Activated T-helper 17 cell treated with anti-CD3 and anti-CD28 coated beads, Interleukin-2, amount 50 U/mL, for 72 hours (primary cell): ENCODE measurements at places on chromosomes 5 and 9.

- peak; percentile 7 for ATAC-seq
These were observed 691 bp downstream of the DMXL1 start for GRCh38 chr5:119071561-119071995.

DNA sequence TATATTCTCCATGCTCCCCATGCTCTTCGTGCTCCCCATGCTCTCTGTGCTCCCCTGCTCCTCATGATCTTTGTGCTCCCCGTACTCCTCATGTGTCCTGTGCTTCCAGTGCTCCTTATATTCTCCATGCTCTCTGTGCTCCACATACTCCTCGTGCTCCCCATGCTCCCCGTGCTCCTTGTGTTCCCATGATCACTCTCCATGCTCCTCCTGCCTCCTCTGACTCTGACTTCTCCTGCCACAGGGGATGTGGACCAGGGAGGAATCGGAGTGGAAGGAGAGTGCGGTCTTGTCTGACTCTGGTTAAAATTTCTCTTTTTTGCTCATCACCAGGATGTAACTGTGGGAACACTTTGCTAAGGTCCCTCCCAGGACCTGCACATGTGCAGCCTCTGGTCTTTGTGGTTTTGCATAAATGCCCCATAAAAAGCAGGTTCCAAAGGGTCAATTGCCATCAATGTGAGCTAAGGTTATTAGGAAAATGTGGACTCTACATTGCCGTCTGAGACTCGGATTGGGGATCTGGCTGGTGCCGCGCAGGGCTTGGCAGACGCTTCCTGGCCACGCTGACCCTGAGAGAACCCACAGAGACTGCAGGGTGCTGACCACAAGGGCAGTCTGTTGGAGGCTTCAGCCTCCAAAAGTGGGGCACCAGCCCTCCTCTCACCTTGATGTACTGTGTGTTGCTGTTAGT, 52.5 kb downstream of the TRIP13 start:
- no peak for ATAC-seq

DNA sequence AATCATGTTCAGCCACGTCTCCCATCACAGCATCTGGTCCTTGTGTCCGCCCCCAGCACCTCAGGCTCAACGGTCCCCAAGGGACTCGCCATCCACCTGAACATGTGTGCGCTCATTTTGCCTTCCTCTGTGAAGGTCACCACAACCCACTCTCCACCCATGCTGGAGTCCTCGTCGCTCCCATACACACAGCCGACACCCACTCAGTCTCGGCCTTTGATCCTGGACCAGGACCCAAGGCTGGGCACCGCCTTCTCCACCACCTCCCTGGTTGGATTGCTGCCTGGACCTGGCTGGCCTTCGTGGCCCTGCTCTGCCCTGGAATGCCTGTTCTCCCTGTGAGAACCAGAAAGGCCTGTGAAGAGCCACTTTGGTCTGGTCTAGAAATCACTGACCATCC, 60.3 kb downstream of the UBE2QL1 start:
- no peak for ATAC-seq

GRCh38 chr5:137935190-137935589, 45.9 kb downstream of the PKD2L2 start:
- no peak for ATAC-seq

GRCh38 chr5:132296412-132297016, 2.3 kb downstream of the SLC22A4 start:
- no peak for ATAC-seq

DNA sequence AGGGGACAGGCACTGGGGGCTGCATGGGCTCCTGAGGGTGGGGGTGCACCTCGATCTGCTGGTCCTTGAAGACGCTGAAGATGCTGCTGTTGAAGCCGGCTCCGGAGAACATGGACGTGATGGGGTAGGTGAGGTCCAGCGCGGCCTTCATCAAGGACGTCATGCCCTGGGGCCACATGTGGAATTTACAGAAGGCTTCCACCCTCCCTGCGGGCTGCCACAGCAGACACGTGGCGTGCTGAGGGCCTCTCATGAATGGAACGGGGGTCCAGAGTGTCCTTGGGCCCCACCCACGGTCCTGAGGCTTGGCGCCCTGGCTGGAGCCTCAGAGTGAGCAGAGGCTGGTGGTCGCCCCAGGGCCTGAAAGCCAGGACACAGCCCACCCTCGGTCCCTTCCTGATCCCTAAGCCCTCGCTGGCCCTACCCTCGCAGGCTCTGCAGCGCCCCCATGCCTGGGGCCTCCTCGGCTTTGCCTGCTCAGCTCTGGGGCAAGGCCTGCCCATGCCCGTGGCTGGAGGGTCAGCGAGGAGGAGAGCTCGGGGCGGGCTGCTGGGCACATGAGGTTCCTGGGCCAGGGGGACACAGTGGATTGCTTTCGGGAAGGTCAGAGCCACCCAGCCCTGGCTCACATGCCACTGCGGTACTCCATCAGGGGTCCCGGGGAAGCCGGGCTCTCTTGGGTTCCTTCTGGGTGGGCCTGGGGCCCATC, 5.3 kb upstream of the NSMF start:
- no peak for ATAC-seq

DNA sequence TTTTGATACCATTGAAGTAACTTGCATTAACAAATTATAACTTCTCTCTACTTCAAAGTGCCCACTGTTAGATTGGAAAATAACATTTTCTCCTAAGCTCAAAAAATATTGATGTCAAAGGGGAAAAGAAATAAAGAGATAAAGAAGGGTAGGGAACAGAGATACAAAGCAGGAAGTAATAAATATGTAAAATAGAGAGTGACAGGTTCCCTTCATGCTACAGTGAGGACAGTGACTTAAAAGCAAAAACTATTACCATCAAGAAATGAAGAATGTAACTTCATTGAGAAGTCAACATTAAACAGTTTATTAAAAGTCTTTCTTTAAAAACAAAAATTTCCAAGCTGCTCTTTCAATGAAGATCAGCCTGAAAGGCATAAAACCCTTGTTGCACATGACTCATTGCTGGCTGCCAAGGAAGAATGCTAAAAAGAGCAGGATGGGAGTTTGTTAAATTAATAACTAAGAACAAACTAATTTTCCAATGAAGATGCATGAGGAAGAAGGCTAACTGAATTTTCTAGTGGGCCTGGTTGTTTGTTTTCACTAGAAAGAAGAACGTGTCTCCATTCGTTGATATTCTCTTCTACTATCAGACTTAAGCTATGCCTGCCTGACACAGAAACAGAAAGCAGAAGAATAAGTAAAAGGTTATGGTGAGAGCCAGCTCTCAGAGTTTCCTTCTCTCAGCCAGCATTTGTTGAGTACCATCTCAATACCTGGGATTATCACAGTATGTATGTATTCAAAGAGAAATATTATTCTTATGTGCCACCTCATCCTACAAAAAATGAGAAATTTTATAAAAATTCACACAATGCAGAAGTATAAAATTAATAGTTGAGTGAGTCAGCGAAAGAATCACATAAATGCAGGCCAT, 197.8 kb upstream of the NREP start:
- no peak for ATAC-seq

DNA sequence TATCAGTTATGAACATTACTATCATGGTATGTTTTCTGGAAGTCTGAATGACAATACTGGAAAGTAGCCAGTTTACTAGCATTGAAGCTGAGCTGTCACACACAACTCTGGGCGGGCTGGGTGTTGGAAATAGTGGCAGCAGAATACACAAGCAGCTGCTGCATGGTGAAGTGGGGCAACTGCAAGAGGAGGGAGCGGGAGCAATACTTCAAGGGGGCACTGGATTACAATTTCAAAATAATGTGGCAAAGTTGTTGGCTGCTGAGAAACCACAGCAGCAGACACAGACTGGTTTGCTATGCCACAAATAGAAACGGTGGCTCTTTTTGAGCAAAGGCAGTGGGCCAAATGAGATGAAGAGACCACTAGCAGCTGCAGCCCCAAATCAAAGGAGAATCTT, 350.2 kb downstream of the KIAA0825 start:
- no peak for ATAC-seq

DNA sequence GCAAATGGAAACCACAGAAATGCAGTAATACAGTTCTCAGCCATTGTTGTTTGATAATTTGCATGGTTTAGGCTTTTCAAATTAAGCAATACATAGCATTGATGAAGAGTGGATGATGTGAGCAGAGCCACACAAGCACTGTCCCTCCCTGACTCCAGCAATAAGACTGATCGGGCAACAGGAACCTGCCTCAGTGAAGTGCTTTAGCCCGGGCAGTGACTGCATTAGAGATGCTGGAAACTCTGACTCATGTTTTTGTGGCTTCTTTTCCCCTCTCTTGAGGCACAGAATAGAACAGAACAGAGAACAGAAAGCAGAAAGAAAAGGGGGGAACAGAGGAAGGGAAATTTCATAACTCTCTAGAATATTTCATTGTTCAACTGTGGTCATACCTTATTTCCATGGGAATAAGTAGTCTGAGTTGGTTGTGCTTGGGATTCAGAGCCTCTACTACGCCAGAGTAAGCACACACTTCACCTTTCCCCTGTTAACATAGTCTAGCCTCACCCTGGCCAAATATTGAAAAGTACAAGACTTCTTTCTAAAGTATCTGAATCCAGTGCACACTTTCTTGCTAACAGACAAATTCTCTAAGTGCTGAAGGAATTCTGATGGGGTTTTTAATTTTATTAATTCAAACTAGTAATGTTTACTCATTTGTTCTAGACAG, 164.8 kb upstream of the VCAN start:
- peak; percentile 96 for ATAC-seq

DNA sequence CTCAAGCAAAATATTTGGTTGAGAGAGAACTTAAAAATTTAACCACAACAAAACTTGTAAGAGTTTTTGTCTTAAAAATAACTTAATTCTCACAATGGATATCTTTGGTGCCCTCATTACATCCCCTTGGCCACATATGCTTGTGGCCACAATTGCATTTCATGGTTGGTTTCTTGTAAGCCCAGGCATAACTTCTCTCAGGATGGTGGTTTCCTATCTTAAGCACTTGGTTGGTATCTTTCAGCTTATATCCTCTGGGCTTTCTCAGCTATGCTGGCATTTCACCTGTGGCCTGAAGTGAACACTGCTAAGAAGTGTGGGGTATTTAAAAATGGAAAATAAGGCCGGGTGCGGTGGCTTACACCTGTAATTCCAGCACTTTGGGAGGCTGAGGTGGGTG, 212.4 kb upstream of the MEF2C start:
- ATAC-seq = no peak

DNA sequence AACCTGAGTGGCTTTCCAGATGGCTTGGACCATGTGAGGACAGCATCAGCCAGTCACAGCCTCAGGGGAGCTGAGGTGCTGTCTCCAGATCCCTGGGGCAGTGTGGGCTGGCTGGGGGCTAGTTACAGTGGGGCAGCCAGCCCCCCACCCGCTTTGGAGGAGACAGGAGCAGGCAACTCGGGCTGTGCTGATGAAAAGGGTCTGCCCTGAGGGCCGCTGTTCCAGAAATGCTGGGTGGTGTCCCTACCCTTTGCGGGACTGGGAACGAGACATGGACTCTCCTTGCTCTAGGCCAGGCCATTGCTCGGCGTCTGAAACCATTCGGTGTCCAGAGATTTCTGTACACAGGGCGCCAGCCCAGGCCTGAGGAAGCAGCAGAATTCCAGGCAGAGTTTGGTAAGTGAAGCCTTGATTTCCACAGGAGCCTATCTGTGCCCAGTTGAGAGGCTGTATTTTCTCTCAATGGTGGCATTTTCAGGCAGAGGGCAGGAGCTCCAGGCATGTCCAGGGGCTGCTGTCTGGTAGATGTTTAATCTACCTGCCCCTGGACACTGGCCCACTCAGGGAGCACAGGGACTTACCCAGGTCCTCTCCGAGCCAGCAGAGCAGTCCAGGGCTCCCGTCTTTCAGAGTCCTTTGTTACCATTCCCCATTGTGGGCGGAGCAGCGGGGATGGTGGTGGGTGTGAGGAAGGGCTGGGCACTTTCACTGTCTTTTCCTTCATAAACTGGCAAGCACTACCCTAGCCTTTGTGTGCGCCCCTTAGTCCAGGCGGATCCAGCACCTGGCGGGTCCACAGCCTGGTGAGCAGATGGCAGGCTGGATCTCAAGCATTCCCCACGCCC, 7.2 kb downstream of the GRHPR start:
- ATAC-seq = no peak

- no peak for ATAC-seq
These were observed 408.5 kb downstream of the TMEM38B start for GRCh38 chr9:106102821-106103220.

GRCh38 chr5:150809363-150809762, 30.8 kb downstream of the SMIM3 start:
- ATAC-seq = no peak

- ATAC-seq = peak; percentile 7
These were observed 93.0 kb downstream of the PHF2 start for GRCh38 chr9:93669116-93669957.

- no peak for ATAC-seq
These were observed 115.4 kb upstream of the LMX1B start for GRCh38 chr9:126498331-126498730.

DNA sequence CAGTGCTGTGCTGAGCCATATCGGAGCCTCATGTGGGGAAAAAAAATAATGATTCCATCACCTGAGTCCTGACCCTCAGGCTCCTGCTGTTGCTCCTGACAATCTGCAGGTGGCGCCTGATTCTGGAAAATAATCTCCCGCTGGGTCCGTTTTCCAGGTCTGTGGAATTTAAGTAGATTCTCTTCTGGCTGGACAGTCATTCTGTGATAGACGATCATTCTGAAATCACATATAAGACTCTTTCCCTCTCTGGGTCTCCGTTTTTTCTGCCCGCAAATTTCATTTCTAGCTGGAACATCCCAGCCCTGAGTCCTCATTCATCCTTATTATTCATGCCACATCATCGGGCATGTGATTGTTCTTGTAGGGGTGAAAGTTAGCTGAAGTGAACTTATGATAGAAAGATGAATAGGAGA, 22.1 kb upstream of the STXBP1 start:
- ATAC-seq = peak; percentile 59

DNA sequence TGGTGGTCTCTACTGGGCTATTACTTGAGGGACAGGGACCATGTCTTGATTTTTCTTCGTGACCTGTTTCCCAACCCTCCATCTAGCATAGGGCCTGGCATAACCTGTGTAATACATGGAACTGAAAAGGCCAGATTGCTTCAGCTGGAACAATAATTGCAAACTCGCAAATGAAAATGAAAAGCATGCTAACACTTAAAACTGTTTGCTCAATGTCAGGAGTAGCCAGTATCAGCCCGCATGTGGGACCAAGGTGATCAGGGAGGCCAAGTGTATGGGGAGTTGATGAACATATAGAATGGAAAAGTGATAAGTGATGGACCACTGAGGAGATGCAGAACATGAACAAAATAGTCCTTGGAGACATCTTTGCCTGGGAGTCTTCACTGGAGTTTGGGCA, 25.2 kb downstream of the GLRX start:
- no peak for ATAC-seq

- ATAC-seq = peak; percentile 92
These were observed 150.1 kb downstream of the OSTF1 start for GRCh38 chr9:75238311-75238976.

- ATAC-seq = no peak
These were observed 347.5 kb downstream of the SEMA5A start for GRCh38 chr5:9198394-9198793.
